ENCODE measurements at places on chromosomes 1 and 21.

DNA sequence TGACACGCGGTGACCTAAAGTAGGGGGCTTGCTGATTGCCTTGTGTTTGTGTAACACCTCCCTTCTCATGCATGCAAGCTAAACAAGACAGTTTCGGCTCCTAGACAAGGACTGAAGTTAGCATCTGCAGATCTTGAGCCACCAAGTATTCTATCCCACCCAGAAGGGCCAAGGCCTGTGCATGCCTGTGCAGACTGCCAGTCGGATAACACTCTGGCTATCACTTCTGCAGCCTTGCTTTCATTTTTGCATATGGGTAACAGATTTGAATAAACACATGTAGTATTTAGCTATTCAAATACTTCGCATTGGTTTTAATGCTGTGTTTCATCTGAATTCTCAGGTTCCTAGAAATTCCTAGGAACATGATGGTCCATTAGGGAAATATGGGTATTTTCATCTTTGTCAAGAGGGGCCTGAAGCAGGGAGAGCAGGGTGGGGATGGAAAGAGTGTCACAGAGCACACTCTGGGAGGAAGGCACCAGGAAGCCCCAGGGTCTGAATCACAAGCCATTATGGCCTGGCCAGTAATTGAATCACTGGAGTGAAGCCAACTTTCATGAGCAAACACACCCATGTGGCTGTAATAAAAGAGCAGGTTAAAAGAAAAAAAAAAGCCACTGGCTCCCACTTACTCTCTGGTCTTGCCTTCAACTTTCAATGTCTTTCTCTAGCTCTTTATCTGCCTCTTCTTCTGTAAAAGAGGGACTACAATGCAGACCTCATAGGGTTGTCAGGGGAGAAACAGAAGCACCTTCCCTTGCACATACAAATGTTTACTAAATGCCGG, 28.3 kb downstream of the GADD45A start:
- DNase-seq: peak; percentile 90

GRCh38 chr1:54926970-54927369, 40.0 kb upstream of the DHCR24 start:
- DNase-seq: no peak

DNA sequence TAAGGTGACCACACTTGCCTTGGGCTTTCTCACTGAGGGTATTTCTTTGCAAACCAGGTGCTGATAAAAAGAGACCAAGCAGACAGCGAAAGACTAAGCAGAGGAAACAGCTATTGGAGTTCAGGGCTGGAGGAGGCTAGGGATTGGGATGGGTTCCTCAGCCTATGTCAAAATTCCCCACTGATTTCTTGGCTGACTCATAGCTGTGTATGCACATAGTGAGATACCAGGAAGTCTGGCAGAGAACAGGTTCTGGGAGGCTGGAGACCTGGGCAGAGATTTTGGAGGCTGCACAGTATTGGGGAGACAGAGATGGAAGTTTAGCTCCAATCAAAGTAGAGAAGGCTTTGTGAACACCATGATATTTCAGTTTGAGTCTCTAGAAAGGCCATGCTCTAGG, 25.3 kb downstream of the YARS1 start:
- no peak for DNase-seq

GRCh38 chr1:49213301-49213700, 436.6 kb upstream of the BEND5 start:
- DNase-seq: no peak

GRCh38 chr1:8789314-8790214, 27.9 kb downstream of the RERE start:
- no peak for DNase-seq

DNA sequence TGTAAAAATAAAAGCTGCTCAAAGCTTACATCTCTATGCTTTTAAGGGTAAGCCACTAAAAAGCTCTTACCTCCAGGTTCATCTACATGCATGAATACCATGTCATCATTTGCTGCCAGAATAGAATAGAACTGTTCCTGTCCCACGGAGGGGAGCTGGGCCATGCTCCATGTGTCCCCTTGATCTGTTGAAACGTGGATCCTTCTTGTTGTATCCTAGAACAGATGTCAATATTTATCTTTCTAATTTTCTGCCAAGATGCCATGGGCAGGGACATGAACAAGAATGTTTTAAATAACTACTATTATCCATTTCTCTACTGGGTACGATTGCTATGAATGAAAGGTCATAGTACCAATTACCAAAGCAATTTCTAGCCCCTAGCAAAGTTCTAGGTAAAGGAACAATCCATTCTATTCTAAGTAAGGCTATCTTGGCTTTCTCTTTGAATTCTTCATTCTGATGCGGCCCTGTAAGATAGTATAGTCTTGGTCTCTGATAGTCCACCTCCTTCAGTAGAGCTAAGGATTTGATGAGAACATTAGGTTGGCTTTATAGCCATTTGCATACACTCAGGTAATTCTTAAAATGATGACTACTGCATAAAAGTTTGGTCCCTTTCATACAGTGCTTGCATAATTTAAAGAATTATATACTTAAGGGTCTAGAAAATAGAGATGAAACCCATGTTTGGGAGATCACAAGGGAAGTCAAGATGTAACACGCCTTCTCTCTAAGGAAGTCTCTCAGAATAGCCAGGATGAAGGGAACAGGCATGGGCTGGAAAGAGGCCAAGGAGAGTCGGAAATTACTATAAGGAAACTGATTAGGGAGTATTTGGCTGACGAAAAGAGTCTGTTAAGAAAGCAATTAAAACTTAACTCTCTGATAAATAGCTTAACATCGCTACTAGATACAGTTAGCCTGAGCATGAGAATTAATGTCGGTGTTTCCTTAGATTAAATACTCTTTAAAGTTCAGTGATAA, 35.4 kb upstream of the MYBPHL start:
- DNase-seq: no peak

DNA sequence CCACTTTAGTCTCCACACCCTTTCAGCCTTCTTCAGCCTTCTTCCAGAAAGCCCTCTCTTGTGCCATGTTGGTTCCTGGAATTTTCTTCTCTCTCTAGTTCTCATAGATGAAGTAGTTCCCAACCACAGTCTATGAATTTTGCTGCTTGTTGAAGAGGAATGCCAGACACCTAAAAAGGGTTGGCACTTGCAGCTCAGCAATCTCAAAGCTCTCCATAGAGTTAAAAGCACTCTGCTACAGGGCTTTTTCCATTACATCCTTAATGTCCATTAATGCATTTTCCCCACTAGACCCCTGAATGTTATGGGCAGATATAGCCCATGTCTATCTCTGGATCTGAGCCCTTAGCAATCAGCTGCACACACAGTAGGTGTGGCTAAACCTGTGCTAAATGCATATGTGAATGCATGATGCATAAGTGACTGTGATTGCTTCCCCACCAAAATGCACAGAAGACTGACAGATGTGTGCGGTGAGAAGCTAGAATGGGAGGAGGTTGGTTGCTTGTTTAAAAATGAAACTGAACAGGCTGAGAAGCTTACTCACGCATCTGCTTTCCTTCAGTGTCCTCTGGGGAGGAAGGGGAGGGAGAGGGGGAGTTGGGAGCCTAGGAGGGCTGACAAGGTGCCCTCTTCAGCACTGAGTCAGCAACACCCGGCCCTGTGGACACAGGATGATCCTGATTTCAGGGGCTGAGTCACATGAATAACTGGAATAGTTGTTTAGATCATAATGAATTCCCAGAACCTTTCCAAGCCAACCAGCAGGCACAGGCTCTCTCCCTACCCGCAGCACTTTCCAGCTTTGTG, 146.1 kb upstream of the FGGY start:
- peak; percentile 5 for DNase-seq

GRCh38 chr21:38247738-38248510, 8.9 kb upstream of the KCNJ15 start:
- no peak for DNase-seq

DNA sequence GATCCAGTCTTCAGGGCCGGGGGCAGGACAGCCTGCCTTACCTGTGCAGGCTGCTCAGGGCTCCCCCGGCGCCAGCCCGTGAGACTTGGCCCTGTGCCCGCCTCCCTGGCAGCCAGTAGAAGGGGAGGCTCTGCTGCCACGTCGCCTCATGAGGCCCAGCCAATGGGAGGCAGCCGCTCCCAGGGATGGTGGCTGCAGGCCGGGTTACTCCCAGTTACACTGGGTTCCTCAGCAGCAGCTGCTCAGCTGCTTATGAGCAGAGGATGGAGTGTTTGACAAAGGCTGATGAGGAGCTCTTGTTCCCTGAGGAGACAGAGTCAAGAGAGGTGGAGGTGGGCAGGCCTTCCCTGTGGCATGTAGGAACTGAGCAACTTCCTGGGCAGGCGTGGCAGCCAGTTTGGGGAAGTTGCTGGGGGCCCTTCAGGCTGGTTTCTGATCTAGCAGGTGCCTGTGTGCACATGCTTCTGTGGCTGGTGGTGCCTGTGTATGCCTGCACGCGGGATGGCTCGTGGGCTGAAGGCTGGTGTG, 5.5 kb downstream of the MFSD2A start:
- DNase-seq: peak; percentile 97
